GM04503 (cell line): ENCODE measurements at places on chromosomes 13 and 19.
A peak's percentile ranks its signal among the peaks of the same experiment; 100 is the strongest.

GRCh38 chr19:4521170-4521887 lies 3.0 kb upstream of the PLIN4 start:
- DNase-seq = no peak

DNA sequence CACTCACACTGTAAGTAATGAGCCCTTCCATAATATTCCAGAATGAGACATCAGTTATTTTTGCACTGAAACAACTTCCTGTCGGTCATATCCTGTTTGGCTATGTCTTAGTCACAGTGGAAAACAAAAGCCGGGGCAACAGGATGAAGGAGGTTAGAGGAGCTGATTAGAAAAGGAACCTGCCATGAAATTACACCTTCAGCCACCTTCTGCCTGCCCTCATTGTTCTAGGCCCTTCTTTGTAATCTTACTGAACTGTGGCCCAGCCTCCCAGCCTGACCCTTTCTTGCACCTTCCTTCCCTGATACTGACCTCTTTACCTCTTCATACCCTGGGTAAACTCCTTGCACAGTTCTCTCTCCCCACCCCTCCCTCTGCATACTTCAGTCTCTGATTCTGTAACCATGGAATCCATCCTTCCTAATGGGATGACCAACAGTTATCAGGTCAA lies 67.3 kb downstream of the DOCK9 start:
- peak; percentile 44 for DNase-seq

DNA sequence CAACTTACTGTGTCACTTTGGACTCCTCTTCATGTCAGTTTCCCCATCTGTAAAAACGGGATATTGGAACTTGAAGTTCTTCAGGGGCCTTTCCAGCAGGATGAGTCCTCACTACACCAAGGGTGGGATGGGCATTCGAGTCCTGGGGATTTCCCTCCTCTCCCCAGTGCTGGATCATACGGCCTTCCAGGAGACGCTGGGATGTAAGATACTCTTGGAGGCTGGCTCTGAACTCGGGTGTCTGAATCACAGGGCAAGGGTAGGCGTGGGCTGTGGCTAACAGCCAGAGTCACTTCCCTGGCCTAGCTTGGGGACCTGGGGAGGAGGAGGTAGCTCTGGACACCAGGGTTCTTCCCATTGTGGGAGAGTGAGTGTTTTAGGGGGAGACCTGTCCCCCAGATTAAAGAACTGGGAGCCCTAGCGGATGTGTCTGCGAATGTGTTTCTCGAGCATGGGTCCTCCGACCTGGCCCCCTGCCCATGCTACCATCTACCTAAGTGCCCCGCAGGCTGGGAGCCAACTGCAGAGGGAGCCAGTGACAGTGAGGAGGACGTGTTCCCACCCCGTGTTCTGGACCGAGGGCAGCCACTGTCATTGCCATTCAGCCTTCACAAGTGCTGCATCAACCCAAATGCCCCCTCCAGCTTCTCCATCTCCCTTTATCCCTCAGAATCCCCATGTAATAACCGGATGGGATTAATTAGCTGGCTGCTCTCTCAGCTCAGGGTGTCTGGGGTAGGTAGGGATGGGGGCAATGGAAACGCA lies 2.4 kb upstream of the CYTH2 start:
- DNase-seq = no peak

DNA sequence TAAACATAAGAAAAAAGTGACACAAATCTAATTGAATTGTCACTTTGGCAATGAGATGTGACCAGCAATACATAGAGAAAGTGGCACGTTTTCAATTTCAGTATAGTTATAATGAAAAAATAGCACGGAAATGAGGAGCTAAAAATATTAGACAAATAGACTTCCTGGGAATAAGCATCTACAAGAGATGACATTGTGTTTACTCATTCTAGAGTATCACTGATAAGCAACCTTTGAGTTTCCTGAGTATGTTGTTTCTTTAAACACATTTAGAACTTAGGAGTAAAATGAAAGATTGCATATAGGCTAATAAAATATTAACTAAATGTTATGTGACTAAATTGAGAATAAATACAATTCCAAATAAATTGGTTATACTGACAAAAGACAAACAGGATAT lies 207.1 kb upstream of the SLITRK6 start:
- no peak for DNase-seq

GRCh38 chr13:38943231-38943630 lies 47.4 kb downstream of the STOML3 start:
- no peak for DNase-seq

GRCh38 chr13:48600374-48601364 lies 53.1 kb upstream of the CYSLTR2 start:
- DNase-seq = no peak

DNA sequence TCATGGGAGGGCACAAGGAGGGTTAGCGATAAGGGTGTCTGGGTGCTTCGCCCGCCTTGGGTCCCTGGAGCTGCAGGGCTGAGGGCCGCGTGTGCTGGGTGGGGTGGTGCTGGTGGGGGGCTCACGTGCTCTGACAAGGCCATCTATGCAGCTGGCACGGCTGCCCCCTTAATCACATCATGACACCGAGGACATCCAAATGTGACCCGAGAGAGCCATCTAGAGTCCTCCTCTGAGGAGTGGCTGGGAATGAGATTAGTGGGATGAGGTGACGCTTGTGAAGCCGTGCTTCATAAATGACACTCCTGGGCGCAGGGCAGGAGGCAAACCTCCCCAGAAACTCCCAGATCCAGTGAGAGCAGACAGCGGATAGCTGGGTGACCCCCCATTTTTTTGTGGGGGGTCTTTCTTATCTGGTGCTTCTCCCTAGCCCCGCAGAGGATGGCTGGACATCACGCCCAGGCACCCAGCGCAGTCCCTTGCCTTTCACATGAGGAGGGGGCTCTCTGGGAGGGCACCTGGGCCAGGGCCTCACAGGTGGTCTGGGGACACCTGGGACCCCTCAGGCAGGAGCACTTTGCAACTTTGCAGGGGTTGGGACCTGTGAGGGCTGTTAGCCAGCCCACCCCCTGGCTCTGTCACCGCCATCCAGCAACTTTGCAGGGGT lies 6.6 kb downstream of the FZR1 start:
- no peak for DNase-seq

- peak; percentile 70 for DNase-seq
Measured at GRCh38 chr19:48568345-48568886, 16.4 kb downstream of the SULT2B1 start.

GRCh38 chr13:27578121-27579030 lies 42.0 kb downstream of the LNX2 start:
- DNase-seq = peak; percentile 31

DNA sequence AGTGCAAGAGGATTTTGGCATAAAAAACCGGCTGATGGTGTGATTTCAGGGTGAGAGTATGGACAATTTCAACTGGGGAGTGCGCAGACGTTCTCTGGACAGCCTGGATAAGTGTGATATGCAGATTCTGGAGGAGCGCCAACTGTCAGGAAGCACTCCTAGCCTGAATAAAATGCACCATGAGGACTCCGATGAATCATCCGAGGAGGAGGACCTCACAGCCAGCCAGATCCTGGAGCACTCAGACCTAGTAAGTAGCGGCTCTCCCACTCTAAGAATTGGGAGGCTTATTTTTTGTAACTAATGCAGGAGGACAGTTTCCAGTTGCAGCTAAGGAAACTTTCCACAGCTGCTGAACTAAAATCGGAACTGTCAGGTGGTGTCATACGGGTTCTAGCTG lies 53.6 kb downstream of the ZAR1L start:
- DNase-seq = no peak

DNA sequence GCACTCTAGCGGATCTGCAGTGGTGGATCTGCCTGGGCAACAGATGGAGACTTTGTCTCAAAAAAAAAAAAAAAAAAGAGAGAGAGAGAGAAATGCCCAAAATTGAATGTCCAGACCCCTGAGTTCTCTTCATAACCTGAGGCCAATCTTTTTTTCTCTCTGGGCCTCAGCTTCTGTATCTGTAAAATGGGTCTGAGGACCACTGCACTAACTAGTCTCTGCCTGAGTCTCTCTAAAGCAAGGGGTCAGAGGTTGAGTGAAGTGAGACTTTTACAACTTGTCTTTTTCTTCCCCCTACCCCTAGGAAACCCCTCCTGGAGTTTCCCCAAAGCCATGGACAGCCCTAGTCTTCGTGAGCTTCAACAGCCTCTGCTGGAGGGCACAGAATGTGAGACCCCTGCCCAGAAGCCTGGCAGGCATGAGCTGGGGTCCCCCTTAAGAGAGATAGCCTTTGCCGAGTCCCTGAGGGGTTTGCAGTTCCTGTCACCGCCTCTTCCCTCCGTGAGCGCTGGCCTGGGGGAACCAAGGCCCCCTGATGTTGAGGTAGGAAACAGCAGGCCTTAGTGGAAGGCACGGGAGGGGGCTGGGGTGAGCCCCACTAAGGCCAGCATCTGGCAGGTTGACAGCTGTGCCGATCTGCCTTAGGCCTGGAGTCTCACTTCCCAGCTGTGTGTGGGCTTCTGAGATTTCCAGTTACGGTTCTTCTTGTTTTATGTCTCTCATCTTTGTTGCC lies 1.8 kb downstream of the TMEM91 start:
- DNase-seq = no peak

GRCh38 chr13:73057284-73058063 lies 1.3 kb upstream of the KLF5 start:
- DNase-seq = no peak

- DNase-seq = no peak
Measured at GRCh38 chr19:732148-733069, 18.5 kb upstream of the MISP start.

GRCh38 chr13:101846701-101847100 lies 394.2 kb downstream of the ITGBL1 start:
- no peak for DNase-seq

DNA sequence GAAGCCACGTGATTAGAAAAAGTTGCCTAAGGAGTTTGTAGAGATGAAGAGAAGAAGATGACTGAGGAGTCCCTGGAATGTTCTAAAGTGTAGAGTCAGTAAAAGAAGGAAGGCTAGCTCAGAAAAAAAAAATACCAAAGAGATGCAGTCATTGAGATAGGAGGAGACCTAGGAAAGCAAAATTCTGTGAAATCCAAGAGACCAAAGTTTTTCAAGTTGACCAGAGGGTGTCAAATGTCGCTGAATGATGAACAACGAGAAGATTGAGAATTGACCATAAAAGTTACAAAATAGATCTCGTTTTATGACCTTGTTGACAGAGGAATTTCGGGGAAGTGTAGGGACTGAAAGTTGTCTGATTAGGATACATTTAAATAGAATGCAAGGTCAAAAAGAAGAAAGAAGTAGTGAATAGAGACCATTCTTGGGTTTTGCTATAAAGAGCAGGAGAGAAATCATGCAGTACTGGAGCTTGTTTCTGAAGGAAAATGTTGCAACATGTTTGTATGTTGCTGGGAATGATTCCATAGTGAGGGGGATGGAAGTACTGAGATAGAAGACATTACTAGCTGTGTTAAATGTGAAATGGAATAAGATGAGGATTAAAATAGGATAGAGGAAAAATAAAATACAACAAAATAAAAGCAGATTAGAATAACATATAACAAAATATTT lies 30.2 kb upstream of the HTR2A start:
- peak; percentile 65 for DNase-seq

- no peak for DNase-seq
Measured at GRCh38 chr13:20801707-20802106, 27.9 kb upstream of the EEF1AKMT1 start.

DNA sequence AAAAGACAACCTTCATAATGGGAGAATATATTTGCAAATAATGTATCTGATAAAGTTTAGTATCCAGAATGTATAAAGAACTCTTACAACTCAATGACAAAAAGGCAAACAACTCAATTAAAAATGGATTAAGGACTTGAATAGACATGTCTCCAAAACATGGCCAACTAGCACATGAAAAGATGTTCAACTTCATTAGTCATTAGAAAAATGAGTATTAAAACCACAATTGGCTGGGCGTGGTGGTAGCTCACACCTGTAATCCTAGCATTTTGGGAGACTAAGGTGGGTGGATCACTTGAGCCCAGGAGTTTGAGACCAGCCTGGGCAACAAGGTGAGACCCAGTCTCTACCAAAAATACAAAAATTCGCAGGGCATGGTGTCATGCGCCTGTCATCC lies 18.8 kb upstream of the ZMYM5 start:
- no peak for DNase-seq
